Left ventricle myocardium inferior (tissue), 1 donor: ENCODE measurements at places on chromosomes 4 and X. TPM values are rescaled to one million over a fixed set of nuclear protein-coding genes. Genes with fewer than 3 reads are reported as not detected.
A peak's percentile ranks its signal among the peaks of the same experiment; 100 is the strongest.

GRCh38 chr4:145341381-145341780 lies 140.3 kb upstream of the SMAD1 start:
- no peak overlapping the region for H3K4me3 ChIP-seq
- H3K27ac ChIP-seq = no peak overlapping the region
- H3K36me3 ChIP-seq = no peaks in the 10 kb centered on the region
- H3K27me3 ChIP-seq = no peaks in the 10 kb centered on the region

- H3K4me1 ChIP-seq = no peaks in the 10 kb centered on the region
- H3K27ac ChIP-seq = no peak overlapping the region
- H3K27me3 ChIP-seq = no peaks in the 10 kb centered on the region
- no peak overlapping the region for H3K4me3 ChIP-seq
- no peaks in the 10 kb centered on the region for H3K36me3 ChIP-seq
Measured at GRCh38 chrX:46796574-46797191, 37.8 kb upstream of the SLC9A7 start.

RNF212 gene
- total RNA-seq = not detected

GRCh38 chr4:183097231-183098018 lies 1.6 kb upstream of the WWC2 start:
- peak overlapping the region; percentile 78 for H3K4me3 ChIP-seq
- peak; percentile 26 for DNase-seq
- H3K27ac ChIP-seq = peak overlapping the region; percentile 98
- peaks cover 43% of the 10 kb centered on the region for H3K4me1 ChIP-seq

DNA sequence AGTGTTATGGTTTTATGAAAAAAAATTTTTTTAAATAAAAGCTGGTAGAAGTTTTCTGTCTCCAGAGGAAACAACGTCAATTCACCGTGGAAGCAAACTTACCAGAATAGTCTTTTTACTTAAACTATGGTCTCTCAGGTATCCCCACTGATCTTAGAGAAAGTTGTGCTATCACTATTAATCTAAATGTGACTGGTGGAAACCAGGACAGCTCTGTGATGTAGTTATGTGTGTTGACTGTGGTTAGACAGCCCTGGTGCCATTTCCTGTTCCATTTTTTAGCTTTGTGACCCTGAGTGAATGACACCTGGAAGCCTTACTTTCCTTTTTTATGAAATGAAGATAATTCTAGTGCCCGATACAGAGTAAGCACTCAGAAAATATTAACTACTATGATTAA lies 111.8 kb upstream of the HUWE1 start:
- H3K4me3 ChIP-seq = no peak overlapping the region
- no peak overlapping the region for H3K27ac ChIP-seq
- H3K27me3 ChIP-seq = no peaks in the 10 kb centered on the region
- H3K36me3 ChIP-seq = no peaks in the 10 kb centered on the region
- no peak for DNase-seq
- H3K4me1 ChIP-seq = no peaks in the 10 kb centered on the region

DNA sequence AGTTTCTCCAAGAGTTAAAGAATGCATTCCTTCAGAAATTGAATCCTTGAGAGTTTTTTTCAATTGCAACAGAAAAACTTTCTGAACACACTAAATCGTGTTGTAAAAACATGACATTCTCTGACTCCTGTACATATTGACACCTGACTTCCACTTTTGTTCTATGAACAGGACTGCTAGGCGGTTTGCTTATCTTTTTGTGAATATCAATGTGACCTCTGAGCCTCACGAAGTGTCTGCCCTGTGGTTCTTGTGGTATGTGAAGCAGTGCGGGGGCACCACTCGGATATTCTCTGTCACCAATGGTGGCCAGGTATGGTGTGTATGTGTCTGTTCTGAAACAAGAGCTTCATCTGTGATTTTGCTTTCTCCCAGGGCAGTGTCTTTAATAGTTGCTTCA lies 71.9 kb downstream of the MAOA start:
- no peak overlapping the region for H3K4me3 ChIP-seq
- H3K27me3 ChIP-seq = no peaks in the 10 kb centered on the region
- peaks cover 18% of the 10 kb centered on the region for H3K36me3 ChIP-seq
- H3K4me1 ChIP-seq = no peaks in the 10 kb centered on the region
- H3K27ac ChIP-seq = no peak overlapping the region

DNA sequence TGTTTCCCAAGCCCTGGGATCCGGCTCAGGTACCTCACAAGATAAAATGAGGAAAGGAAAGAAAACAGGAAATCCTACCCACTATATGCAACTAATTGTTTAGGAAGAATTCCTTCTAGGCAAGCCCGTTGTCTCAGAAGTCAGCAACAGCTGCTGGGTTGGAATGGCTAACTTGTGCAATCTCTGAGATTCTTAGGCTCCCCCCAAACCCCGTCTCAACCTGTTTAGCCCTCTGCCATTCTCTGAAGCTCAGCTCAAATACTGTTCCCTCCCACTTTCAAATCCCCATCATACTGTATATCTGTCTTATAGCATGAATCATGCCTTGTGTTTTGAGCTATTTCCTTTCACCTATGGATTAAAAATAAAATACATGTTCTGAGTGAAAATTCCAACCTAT lies 28.9 kb downstream of the STARD8 start:
- no peaks in the 10 kb centered on the region for H3K27me3 ChIP-seq
- no peak overlapping the region for H3K4me3 ChIP-seq
- H3K4me1 ChIP-seq = peaks cover 24% of the 10 kb centered on the region
- DNase-seq = no peak
- no peak overlapping the region for H3K27ac ChIP-seq

- no peaks in the 10 kb centered on the region for H3K4me1 ChIP-seq
- no peaks in the 10 kb centered on the region for H3K36me3 ChIP-seq
- H3K27ac ChIP-seq = no peak overlapping the region
- no peak overlapping the region for H3K4me3 ChIP-seq
- no peaks in the 10 kb centered on the region for H3K27me3 ChIP-seq
- no peak for DNase-seq
Measured at GRCh38 chr4:104524591-104524990, 29.9 kb upstream of the CXXC4 start.

- no peaks in the 10 kb centered on the region for H3K36me3 ChIP-seq
- H3K27me3 ChIP-seq = no peaks in the 10 kb centered on the region
- no peaks in the 10 kb centered on the region for H3K4me1 ChIP-seq
- H3K27ac ChIP-seq = no peak overlapping the region
- no peak overlapping the region for H3K4me3 ChIP-seq
Measured at GRCh38 chr4:143026459-143027170, 158.1 kb upstream of the USP38 start.

- peak overlapping the region; percentile 80 for H3K4me3 ChIP-seq
- DNase-seq = no peak
- no peaks in the 10 kb centered on the region for H3K36me3 ChIP-seq
- H3K27ac ChIP-seq = peak overlapping the region; percentile 94
- peaks cover 37% of the 10 kb centered on the region for H3K4me1 ChIP-seq
Measured at GRCh38 chrX:118347131-118347530, 1.2 kb downstream of the WDR44 start.

DNA sequence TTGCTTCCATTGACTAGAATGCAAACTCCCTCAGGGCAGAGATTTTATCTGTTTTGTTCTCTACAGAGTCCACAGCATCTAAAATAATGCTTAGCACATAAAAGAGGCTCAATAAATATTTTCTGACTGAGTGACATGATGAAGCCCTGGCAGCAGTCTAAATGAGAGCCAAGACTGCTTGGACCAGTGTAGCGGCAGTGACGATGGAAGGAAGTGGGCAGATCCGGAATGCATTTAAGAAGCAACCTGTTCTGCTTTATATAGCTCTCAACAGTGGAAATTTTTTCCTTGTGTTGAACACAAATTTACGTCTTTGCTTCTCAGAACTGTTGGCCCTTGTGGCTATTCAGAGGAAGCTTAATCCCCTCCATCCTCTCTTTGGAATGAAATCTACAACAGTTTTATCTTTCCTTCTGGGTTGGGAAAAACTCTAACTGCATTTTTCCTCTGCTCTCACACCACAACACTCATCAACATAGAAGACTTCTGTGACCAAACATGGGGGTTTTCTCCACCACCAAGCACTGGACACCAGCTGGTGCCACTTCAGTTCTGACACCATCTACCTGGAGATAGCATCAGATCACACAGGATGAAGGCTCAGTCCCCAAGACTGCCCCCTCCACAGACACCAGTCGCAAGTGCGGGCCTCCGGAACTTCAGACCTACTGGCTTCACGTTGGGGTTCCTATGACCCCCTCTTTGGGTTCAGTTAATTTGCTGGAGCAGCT lies 7.0 kb upstream of the BEND4 start:
- DNase-seq = no peak
- no peaks in the 10 kb centered on the region for H3K36me3 ChIP-seq
- no peak overlapping the region for H3K4me3 ChIP-seq
- no peaks in the 10 kb centered on the region for H3K4me1 ChIP-seq

- H3K27me3 ChIP-seq = peaks cover 9% of the 10 kb centered on the region
- no peaks in the 10 kb centered on the region for H3K4me1 ChIP-seq
- DNase-seq = no peak
- no peak overlapping the region for H3K27ac ChIP-seq
Measured at GRCh38 chr4:147012059-147012707, 66.5 kb upstream of the TTC29 start.

PDCL2 gene
- total RNA-seq = not detected

ERCC6L gene
- not detected for total RNA-seq

DNA sequence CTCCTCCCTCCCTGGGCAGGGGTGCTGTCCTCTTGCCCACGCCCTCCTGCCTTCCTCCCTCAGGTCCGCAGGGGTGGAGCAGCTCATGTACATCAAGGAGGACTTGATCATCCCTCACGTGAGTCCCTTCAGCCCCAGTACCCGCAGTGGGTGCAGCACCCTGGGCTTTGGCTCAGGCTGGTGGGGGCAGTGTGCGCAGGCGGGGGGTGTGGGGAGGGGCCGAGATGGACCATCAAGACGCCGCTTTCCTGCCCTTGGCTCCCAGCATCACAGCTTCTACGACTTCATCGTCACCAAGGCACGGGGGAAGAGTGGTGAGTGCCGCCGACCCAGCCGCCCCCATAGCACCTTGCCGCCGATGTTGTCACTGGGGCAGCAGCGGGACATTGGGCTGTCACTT lies 5.7 kb downstream of the FAM50A start:
- no peak for DNase-seq
- peaks cover 13% of the 10 kb centered on the region for H3K4me1 ChIP-seq
- H3K27me3 ChIP-seq = no peaks in the 10 kb centered on the region
- no peak overlapping the region for H3K4me3 ChIP-seq

CUL4B gene
- total RNA-seq = 18.9 TPM

GRCh38 chrX:16882169-16882568 lies 12.0 kb upstream of the RBBP7 start:
- H3K4me1 ChIP-seq = peaks cover 5% of the 10 kb centered on the region
- H3K36me3 ChIP-seq = no peaks in the 10 kb centered on the region
- peak; percentile 18 for DNase-seq
- peak overlapping the region; percentile 66 for H3K4me3 ChIP-seq

DNA sequence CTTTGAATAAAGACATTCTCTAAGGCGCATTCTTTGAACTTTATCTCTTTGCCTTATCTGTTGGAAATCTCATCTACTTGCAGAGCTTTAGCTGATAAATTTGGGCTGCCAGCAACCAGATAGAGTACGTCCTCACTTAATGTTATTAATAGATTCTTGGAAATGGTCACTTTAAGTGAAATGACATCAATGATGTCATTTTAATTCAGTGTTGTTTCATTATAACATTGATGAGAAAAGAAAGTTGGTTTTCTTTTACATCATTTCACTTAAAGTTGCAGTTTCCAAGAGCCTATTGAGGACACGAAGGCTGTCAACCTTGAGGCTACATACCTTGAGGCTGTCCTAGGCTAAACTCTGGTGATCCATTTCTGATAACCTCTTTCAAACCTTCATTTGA lies 9.3 kb downstream of the TMEM165 start:
- DNase-seq = no peak
- H3K36me3 ChIP-seq = peaks cover 44% of the 10 kb centered on the region
- peaks cover 47% of the 10 kb centered on the region for H3K4me1 ChIP-seq
- no peak overlapping the region for H3K27ac ChIP-seq
- no peaks in the 10 kb centered on the region for H3K27me3 ChIP-seq
- no peak overlapping the region for H3K4me3 ChIP-seq

SLC34A2 gene
- not detected for total RNA-seq

GRCh38 chrX:14095702-14096101 lies 66.0 kb upstream of the GEMIN8 start:
- DNase-seq = no peak
- no peaks in the 10 kb centered on the region for H3K4me1 ChIP-seq
- H3K4me3 ChIP-seq = no peak overlapping the region
- H3K27me3 ChIP-seq = no peaks in the 10 kb centered on the region
- H3K36me3 ChIP-seq = no peaks in the 10 kb centered on the region
- no peak overlapping the region for H3K27ac ChIP-seq

GRCh38 chr4:173257732-173258717 lies 76.1 kb downstream of the HMGB2 start:
- H3K36me3 ChIP-seq = no peaks in the 10 kb centered on the region
- DNase-seq = peak; percentile 46
- no peaks in the 10 kb centered on the region for H3K4me1 ChIP-seq
- no peaks in the 10 kb centered on the region for H3K27me3 ChIP-seq

DNA sequence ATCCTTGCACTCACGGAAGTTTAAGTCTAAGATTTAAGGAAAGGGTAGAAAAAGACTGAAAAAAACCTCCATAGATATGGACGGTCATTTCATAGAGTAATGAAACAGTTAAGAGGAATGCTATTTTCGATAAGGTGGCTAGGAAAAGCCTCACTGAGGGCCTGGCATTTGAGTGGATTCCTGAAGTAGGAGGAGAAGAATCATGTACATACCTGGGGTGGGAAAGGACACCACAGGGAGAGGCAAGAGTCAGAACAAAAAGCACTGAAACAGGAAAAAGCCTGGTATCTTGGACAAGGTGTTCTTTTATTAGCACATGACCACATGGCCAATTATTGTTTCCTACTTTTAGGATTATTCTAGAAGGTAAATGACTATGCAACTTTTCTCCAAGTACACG lies 547.2 kb upstream of the DIPK2B start:
- no peaks in the 10 kb centered on the region for H3K27me3 ChIP-seq
- H3K36me3 ChIP-seq = peaks cover 7% of the 10 kb centered on the region

RS1 gene
- not detected for total RNA-seq

DNA sequence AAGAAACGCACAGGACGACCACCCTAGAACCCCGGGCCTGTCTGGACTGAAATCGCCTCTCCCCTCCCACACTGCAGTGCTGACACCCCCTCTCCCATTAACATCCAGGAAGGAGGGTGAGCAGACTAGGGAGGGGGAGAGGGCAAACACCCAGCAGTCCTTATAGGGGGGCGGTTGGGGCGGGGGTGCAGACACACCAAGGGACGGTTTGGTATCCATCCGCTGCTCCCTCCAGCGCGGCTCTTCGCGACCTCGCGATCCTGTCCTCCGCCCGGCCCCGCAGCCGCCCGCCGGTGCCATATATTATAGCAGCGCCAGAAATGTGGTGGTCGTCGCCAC lies 411 bp upstream of the GPRASP1 start:
- peak overlapping the region; percentile 67 for H3K27ac ChIP-seq
- H3K27me3 ChIP-seq = no peaks in the 10 kb centered on the region
- no peaks in the 10 kb centered on the region for H3K36me3 ChIP-seq
- H3K4me3 ChIP-seq = peak overlapping the region; percentile 76

F11 gene
- 0.30 TPM for total RNA-seq

DNA sequence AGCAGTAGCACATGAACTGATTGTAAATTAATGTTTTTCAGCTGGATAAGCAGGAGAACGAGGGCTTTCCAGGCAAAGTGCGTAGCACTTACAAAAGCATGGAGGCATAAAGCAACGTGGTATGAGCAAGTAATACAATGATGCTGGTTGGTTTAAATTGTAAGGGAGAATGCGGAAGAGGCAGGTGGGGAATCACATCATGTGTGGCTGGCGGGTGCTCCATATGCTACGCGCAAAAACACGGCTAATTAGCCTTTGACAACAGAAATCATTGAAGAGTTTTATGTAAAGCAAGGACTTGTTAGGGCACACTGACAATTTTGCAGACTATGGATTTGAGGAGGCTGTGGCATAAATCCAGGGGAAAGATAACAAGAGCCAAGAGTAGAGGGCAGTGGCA lies 14.6 kb downstream of the SYTL4 start:
- no peaks in the 10 kb centered on the region for H3K27me3 ChIP-seq
- DNase-seq = no peak
- H3K36me3 ChIP-seq = no peaks in the 10 kb centered on the region
- H3K4me3 ChIP-seq = no peak overlapping the region
